Left kidney (tissue), 8 donors: ENCODE measurements at places on chromosomes 1 and 21.
A peak's percentile ranks its signal among the peaks of the same experiment; 100 is the strongest.

DNA sequence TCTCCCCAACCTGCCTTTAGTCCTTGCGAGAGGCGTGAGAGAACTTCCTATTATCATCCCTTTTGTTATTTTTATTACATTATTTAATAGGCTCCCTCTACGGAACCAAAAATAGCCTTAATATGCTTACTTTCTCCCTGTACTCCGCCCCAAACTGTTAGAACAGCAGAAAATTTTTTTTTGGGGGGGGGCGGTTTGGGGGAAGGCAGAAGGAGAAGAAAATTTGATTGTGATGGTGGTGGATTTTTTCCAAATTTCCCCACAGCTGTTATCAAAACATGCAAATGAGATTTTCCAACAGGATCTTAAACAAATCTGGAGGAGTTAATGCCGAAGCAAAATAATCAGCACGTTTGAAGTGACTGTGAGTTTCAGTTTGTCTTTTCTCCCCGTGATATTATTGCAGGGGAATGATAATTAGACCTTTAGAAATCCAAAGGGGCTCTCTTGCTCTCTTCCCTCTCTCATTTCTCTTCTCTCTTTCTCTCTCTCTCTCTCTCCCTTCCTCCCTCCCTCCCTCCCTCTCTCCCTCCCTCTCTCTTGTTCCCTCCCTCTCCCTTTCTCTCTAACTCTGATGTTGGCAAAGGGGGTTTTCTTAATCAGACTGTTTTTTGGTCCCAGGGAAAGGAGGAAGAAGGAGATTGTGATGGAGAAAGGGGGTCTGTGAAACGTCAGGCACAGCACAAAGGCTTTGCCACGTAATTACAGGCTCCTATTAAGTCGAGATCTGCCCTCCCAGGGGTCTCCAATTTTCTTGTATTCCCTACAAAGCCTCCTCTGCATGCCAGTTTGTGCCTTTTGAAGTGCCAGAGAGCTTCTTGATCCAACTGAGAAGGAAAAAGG lies 1.1 kb upstream of the PRRX1 start:
- no peak for DNase-seq

DNA sequence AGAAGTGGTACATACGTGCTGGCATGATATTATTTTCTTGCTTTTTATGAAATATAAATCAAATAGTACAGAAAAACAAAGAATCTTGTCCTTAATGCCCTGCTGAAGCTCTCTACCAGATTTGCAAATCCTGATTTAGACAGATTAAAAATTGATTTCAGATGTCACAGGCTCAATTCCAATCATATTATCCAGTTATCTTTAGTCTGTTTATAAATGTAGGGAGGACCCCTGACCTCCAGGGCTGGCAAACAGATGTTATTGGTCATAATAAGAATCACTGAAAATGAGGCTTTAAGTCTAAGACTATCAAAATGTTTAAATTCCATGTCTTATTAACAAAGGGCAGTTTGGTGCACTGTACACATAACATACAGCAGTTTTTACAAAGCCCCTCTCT lies 62.1 kb downstream of the TP53BP2 start:
- DNase-seq, result no peak

DNA sequence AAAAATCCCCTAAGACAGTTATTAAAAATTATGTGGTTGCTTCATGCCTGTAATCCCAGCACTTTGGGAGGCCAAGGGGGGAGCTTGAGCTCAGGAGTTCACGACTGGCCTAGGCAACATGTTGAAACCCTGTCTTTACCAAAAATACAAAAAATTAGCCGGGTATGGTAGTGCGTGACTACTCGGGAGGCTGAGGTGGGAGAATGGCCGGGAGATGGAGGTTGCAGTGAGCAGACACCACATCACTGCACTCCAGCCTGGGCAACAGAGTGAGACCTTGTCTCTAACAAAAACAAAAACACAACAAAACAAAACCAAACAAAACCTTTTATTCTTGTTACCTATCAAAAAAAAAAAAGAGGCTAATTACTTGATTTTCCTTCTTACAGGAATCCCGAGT lies 2.1 kb downstream of the ELK4 start:
- DNase-seq, result no peak

DNA sequence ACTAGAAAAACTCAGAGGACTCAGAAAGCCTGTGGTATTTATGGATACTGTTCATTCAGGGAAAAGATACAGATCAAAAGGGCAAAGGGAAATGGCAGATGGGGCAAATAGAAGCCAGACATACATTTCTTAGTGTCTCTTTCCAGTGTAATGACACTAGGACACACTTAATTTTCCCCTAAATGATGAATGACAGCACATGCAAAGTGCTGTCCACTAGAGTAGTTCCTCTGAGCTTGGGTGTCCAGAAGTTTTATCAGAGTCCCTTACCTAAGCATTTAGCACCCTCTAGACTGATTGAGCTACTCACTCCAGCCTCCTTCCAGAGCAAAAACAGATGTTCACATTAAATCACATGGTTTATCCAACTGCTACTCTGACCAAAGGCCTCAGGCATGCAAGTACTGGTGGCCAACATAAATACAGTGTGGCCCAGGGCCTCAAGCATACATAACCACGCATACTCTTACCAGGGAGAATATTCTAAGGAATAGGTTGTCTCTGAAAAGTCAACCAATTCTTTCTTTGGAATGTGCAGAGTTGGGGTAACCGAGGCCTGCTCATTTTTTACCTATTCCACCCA lies 166.9 kb downstream of the NCAM2 start:
- DNase-seq, result peak; percentile 21

DNA sequence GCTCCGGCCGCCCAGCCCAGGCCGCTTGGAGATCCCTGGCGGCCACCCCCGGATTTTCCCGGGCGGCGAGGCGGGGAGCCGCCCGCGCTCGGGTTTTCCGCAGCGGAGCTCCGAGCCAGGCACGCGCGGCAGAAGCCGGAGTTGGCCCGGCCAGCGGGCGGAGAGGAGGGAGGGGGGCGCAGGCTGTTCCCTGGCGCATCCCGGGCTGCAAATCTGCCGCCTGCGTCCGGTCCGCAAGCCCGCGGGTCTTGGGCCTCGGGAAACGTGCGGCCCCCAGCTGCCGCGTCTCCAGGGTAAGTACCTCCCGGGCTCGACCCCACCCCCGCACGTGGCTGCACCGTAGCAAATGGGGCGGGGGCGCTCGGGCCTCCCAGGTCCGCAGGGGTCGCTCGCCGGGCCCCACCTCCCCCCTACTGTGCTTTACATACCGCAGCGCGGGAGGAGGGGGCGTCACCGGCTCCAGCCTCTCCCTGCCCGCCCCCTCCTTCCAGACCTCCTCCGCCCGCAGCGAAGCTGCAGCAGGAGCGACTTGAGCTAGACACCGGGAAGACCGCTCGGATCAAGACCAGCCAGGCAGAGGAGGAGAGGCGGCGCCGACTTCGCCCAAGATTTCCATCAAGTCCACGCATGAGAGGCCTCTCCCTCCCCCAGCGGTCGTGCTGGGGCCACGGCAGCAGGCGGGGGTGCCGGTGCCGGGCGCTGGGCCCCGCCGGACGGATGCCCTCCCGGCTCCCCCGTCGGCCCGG lies 1.6 kb downstream of the TMEM200B start:
- DNase-seq, result no peak

- DNase-seq, result no peak
These were observed 25.7 kb downstream of the VAV3 start for GRCh38 chr1:107939256-107939655.

DNA sequence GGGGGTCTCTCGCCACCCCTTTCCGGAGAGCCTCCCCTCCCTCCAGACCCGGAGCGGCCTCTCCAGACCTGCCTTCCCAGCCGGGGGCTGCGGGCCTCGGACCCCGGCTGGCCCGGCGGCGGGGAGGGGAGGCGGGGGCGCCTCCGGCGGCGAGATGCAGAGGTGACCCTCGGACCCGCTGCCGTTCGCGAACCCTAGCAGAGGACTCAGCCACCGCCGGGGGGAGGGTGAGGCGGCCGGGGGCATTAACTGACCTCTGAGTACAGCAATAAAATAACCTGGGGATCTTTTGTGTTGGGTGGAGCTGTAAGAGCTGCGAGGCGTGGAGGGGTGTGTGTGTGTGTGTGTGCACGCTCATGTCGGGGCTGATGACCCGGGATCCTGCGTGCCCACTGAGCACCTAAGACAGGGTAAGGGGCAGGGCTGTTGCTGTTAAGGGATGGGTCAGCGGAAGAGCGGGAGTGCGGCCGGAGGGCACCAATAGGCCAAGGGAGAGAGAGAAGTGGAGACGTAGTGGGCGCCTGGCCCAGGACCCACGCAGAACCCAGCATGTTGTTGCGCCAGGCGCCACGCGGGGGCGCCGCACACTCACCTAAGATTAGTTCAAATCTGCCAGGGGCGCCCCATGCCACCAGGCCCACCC lies 6.3 kb downstream of the HAPLN2 start:
- DNase-seq, result no peak

DNA sequence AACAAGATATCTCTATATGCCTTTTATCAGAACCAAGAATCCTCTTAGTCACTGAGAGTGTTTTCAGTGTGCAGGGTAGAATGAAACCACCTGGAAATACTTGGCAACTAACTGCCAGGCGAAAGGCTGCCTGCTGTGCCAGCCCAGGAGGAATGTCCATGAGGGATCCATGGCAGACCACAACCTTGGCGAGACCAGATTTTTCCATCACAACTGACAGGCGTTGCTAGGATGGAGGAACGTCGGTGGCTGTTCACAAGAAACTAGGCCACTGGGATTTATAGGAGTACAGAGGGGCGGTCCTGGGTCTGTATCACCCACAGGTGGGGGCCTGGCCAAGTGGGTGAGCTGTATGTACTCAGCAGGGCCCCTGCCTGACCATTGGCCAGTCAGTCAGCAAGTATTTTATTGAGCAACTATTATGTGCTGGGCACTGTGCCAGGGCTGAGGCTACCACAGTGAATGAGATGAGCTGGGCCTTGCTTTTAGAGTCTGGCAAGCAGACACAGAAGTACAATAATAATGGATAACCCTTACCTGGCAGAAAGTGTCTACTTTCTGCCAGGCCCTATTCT lies 199.4 kb downstream of the FOXD2 start:
- DNase-seq, result no peak

DNA sequence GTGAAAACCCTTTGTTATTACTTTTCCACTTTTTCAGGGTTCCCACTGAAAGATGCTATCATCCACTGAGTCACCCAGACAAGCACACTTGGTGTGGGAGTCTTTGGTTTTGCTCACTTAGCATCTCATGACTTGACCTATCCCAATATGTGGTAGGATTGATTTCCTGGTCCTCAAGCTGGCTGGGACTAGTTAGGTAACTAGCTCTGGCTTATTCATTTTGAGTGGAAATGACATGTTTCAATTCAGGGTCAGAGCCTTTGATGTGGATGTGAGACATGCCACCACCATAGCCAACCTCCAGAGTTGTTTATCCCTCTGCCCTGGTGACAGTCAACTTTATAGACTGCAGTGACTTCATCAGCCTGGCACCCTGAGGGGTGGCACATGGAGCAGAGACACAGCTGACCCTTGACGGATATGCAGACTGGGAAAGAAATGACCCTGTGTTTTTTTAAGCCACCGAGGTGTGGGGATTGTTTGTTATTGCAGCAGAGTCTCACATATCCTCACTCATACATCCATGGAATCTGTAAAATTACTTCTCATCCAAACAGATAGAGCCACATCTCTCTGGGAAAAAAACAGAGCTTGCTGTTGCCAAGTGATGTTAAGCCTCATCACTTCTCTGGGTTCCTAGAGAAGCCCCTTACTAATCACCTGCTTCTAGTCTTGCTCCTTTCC lies 699.9 kb downstream of the MATN1 start:
- no peak for DNase-seq

- DNase-seq, result no peak
These were observed 12.1 kb downstream of the ARHGEF16 start for GRCh38 chr1:3466366-3467075.

DNA sequence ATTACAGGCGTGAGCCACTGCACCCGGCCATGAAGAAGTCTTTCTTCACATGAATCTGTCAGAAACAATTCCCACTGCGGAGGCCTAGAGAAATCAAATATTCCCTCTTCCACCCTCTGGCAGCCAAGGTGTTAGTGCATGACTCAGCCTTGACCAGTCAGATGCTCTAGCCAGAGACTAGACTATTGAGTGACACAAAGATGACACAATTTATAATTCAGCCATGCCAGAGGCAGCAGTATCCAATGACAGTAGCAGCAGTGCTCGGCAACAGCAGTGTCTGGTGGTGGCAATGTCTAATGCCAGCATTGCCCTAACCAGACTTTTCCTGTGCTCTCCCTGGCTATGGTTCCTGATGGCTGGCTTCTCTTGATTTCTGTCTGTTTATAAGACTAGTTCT lies 8.7 kb downstream of the CTXND2 start:
- DNase-seq, result no peak

GRCh38 chr1:5830771-5831599 lies 161.2 kb downstream of the NPHP4 start:
- DNase-seq, result no peak

DNA sequence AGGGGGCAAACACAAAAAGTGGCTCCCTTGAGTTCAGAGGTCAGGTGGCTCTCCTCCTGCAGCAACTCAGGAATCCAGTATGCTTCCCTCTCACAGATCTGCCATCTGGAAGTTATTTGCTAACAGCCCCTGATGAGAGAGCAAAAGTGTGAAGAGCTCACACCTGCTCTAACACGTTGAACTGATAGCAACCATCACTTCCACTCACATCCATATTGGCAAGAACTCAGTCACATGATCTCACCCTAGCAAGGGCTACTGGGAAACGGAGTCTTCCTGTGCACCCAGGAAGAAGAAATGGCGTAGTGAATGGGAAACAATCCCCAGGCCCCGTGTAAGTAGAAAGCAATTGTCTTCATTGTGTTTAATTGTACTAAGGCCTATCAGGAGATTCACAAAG lies 20.7 kb upstream of the SLC45A1 start:
- no peak for DNase-seq

DNA sequence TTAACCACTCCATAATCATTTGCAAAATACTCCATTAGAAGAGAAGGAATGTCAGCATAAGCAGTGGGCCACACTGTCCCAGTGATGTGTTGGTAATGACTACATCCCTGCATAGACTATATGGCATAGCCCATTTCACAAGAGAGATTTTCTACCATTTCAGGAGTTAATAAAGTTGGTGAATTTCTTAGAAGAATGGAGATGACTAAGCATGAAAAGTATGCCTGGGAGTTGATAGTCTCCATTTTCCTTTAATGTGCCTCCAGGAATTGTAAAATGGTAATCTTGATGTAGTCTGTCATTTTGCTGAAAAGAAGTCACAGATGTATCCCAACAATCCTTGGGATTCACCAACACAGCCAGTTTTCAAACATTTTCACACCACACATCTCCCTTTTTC lies 608.8 kb upstream of the CHRM3 start:
- no peak for DNase-seq

GRCh38 chr1:201750934-201751333 lies 78.0 kb upstream of the IPO9 start:
- DNase-seq, result no peak

GRCh38 chr1:9687120-9687873 lies 35.8 kb downstream of the PIK3CD start:
- peak; percentile 64 for DNase-seq

DNA sequence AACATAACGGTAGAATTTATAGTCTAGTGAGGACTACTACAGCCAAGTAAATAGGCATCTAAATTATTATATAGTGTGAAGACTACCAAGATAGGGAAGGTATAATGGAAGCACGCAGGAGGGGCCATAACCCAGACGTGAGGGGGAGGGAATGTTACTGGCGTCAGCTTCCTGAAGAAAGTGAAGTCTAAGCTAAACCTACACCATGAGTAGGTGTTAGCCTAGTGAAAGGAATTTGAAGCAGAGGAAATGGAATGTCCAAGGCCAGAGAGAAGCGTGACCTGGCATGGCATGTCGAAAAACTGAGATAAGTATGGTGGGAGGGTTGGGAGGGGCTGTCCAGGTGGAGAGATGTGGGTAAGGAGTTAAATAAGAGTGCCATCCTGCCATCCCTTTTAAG lies 140.5 kb downstream of the SLC44A5 start:
- DNase-seq, result no peak

GRCh38 chr1:47915677-47916353 lies 81.4 kb downstream of the TRABD2B start:
- DNase-seq, result no peak
